NCI-H2081 treated with DMSO at 0.1 percent for 48 hours (cell line): ENCODE measurements at places on chromosomes 16 and 17.

GRCh38 chr16:72938795-72939164 is 109.1 kb downstream of the ZFHX3 start:
- DNase-seq: no peak

DNA sequence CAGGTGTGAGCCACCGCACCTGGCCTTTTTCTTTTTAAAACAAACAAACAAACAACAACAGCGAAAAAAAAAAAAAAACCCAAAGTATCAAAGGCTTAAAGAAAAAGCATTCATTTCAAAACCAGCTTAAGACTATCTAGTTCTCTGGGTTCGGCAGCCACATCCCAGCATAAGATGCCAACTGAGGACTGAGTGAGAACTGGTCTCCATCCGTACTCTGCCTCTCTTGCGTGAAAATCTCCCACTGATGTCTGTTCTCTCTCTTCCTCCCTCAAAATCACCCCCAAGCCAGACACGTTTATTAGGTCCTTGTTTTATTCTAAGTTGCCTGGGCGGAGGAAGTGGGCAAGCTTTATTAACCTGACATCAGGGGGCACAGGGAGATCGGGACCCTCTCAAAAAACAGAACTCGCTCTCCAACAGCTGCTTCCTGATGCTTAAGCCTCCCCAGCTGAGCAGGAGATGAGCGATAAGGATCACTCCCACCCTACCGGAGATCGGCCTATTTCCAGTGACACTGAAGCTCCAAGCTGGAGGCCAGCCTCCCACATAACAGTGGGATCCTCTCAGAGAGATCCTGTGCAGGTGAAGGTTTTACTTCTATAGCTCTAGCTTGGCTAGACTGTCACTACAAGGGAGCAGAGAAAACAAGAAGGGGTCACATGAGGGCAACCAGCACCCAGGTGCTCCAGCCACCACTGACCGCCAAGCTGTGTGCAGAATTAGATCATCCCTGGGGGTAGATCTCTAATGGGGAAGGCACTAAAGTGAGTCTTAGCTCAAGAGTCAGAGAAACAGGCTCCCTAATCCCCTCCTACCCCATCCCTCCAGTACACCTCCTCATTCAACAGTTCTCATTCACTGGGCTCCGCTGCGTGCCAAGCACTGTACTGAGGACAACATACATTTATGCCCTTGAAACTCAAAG is 13.6 kb downstream of the CDC42EP4 start:
- DNase-seq: no peak

DNA sequence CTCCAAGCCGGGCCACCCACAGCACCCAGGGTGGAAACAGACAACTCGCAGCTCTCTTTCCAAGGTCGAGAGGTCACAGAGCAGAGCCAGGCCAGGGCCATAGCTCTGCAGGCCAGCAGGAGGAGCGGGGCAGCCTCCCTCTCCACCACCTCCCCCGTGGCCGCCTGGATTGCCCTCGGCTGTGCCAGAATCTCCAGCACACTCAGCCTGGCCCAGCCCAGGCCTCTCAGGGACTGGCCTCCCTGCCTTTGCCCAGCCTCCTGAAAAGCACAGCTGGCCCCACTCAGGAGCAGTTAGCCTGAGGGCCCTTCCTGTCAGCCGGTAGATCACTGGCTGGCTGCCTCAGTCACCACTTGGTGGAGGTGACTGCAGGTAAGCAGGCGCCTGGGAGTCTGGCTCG is 85.8 kb upstream of the SEC14L1 start:
- no peak for DNase-seq

- DNase-seq: no peak
Measured at GRCh38 chr16:57838161-57838560, 35.9 kb upstream of the KIFC3 start.

DNA sequence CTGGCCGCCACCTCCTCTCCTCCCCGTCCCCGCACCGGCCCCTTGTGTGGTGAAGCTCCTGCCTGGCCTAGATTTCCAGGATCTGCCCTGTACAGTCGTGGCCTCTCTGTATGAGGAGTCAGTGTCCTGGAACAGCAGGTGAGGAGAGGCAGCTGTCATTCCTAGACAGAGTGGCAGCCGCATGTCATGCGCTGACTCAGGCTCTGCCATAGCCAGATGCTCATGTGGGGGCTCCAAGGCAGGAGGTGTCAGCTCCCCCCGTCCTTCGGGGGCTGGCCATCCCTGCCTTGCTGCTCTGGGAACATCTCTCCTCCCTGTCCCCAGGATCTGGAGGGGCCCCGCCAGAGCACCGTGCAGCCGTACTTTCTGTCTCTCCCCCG is 60.4 kb downstream of the BAIAP2 start:
- no peak for DNase-seq

DNA sequence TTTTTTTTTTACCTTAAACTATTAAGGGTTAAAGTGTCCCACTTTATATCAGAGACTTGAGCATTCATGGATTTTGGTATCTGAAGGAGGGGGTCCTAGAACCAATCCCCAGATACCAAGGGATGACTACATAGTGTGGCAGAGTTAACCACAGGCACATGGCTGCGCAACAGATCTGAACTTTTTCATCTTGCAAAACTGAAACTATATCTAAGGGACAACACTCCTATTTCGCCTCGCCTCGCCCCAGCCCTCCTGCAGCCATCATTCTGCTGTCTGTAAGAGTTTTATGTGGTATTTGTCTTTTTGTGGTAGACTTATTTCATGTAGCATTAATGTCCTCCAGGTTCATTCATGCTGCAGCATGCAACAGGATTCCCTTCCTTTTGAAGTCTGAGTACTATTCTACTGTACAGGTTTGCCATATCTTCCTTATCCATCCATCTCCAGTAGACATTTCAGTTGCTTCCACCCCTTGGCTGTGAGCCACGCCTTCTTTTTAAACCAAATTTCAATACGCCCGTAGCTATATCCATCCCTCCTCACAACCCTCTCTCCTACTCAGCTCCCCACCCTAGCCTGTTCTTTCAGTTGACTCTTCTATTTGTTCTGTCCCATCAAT is 53.2 kb downstream of the AMFR start:
- DNase-seq: no peak

DNA sequence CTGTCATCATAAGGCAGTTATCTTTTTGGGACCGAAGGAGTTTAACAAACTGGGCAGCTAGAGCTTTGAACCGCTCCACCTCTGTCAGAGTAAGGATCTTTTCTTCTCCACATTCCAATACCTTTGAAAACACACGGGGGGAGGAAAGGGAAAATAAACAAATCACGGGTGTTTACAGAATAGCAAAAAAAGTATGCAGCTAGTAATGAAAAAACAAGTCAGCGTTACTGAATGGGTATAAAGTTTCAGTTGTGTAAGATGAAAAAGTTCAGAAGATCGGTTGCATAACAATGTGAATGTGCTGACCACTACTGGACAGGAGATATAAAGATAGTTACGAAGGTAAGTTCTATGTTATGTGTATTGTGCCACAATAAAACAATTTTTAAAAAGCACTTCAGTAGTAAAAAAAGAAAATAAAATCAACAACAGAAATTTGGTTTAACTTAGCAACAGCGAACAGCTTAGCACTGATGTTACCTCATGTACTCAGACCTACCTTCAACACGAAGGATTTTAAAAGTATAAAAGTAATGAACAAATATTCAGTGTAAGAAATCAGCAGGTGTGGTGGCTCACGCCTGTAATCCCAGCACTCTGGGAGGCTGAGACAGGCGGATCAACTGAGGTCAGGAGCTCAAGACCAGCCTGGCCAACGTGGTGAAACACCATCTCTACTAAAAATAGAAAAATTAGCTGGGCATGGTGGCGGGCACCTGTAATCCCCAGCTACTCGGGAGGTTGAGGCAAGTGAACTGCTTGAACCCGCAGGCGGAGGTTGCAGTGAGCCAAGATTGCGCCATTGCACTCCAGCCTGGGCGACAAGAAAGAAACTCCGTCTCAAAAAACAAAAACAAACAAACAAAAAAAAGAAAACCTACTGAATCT is 34.3 kb downstream of the MARF1 start:
- DNase-seq: no peak

DNA sequence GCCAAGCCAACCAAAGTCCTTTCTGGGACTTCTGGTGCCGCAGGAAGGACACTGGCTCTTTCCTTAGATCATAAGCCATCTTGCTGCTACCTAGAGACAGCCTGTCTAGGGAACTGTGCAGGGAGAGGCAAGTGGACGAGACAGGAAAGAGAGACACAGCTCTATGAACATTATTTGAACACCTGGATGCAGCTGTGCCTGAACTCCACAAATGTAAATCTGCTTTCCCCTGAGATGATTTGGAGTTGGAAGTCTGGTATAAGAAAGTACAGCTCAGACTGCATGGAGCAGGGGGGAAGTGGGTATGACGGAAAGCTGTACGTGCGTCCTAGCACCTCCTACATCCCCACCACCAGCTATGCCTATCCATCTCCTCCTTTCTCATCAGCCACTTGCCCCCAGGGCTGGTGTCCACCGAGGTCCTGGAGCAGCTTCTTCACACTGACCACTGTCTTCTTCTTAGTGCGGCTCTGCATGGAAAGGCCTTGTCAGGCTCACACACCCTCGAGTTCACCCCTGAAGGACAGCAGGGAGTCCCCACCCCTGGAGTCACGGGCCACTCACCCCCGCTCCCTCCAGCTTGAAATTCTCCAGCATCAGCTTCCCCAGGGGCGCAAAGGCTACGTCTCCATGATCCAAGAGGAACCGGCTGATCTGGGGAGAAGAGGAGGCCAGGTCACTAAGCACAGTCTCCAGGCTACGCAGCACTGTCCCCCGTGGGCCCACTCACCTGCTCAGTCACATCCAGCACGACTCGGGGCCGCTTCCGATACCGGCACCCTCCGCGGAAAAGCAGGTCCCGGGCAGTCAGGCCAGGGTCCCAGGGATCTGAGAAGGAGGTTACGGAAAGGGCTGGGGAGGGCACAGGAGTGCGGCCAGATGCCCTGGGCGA is 3.9 kb downstream of the TAF1C start:
- no peak for DNase-seq

GRCh38 chr17:61517843-61518606 is 65.8 kb downstream of the TBX4 start:
- no peak for DNase-seq

GRCh38 chr16:74709441-74709877 is 8.8 kb upstream of the MLKL start:
- peak; percentile 4 for DNase-seq

- DNase-seq: no peak
Measured at GRCh38 chr17:17186051-17186450, 20.1 kb downstream of the PLD6 start.

- DNase-seq: no peak
Measured at GRCh38 chr16:56985962-56986360, 3.4 kb upstream of the NLRC5 start.

DNA sequence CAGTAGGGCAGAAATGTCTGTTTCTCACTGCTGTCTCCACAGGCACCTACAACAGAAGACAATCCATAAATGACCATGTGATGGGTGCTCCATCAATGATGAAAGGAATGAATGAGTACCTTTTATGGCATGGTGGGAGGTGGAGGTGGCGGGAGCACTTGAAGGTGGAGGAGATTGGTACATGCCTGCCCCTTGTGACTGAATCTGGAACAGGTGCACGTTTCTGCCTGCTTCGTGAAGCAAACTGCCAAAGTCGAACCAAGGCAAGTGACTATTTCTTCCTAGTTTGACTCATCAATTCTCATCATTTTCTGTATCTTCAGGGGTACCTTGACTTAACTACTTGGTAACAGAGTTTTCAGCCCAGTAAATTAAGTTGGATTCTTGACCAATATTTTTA is 25.4 kb downstream of the CDRT15 start:
- DNase-seq: no peak

DNA sequence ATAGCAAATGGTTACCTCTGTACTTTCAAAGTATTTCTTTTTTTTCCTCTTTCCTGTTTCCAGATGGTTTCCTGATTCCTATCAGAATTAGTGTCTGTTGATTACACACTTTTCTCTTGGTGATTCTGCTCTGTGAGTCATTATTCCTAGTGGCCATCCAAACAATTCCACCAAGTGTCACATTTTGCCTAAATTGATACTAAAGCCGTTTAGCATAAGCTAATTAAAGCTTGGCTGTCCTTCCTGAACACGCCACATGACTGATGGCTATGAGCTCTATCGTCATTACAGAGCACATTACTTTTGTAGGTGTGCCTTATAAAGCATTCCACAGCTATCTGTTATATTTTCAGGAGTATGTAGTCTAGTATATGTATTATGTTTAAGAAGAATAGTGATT is 671.2 kb downstream of the CDH8 start:
- no peak for DNase-seq

DNA sequence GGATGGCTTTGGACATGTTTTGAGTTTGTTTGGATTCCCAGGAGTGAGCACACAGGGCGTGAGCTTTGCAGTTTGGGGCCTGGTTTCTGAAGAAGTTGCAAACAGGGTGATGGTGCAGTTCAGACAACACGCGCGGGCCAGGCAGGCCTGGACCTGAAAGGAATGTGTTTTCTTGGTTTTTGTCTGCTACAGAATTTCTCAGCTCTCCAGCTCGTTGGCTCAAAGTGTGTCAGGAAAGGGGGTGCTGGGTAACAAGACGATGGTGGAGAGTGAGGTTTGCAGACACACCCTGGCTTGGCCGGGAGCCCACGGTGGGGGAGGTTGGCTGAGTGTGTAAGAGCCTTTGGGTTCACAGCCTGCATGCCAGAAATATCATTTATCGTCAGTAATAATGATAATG is 82.3 kb downstream of the CMIP start:
- DNase-seq: no peak

DNA sequence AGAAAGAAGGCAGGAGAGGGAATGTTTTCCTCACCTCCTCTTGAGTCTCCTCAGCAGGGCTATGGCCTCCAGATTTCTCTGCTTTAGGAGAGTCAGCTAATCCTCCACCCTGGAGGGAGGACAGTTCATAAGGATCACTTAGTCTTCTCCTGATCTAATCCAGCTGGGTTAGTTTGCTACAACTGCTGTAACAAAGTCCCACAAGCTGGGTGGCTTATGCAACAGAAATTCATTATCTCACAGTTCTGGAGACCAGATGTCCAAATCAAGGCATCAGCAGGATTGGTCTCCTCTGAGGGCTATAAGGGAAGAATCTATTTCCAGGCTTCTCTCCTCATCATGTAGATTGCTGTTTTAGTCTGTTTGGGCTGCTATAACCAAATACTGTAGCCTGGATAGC is 40.6 kb upstream of the XYLT1 start:
- DNase-seq: no peak

DNA sequence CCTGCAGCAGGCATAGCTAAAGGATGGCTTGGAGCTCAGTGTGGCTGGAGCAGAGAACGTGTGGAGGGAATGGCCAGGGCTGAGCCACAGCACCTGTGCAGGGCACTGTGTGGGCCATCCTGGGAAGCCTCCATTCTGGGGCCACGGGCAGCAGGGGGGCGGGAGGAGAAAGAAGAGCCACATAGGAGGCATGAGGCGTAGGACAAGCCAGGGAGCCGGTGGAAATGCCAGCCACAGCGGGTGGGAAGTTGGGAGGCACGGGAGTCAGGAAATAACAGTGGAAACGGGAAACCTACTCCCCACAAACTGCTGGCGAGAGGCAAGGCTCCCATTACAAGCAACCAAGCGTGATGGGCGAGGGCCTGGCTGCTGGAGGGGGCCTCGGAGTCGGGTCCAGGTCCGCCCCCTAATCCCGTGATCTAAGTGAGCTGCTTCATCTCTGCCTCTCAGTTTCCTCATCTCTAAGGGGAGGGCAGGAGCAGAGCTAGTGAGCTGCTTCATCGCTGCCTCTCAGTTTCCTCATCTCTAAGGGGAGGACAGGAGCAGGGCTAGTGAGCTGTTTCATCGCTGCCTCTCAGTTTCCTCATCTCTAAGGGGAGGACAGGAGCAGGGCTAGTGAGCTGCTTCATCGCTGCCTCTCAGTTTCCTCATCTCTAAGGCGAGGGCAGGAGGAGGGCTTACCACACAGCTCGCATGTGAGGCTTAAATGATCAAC is 104.9 kb downstream of the ADCY9 start:
- no peak for DNase-seq
